ENCODE measurements at places on chromosomes 12 and 14.
A peak's percentile ranks its signal among the peaks of the same experiment; 100 is the strongest.

DNA sequence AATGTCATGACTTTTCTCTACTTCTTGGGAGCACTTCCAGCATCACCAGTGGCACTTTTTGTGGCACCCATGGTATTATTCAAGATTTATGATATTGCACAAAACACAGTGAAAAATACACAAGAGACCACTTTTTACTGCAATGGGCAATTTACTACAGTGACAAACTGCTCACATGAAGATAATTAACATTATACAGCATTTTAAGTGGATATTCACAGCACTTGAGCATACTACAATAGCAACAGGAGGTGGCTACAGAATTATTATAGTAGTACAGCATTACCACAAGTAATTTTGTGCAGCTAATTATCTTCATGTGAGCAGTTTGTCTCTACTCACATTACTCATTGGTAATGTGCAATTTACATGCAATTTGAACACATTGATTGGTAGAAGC, 18.3 kb downstream of the IL26 start:
- DNase-seq: no peak

DNA sequence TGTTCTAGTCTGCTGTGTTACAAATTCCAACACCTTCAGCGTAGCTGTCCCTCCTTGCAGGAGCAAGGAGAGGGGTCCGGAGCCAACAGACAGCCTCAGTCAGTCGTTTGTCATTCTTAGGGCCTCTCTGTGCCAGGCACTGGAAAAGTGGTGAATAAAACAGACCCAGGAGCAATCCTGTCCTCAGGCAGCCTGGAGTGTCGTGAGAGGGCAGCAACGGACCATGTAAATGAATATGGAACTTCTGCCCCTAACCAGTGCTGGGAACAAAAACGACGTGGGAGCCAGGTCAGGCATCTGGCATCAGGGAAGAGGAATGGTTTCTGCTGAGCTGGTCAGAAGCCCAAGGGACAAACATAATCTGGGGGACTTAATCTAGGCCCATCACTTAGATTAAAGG, 64.8 kb upstream of the PSMC1 start:
- no peak for DNase-seq

DNA sequence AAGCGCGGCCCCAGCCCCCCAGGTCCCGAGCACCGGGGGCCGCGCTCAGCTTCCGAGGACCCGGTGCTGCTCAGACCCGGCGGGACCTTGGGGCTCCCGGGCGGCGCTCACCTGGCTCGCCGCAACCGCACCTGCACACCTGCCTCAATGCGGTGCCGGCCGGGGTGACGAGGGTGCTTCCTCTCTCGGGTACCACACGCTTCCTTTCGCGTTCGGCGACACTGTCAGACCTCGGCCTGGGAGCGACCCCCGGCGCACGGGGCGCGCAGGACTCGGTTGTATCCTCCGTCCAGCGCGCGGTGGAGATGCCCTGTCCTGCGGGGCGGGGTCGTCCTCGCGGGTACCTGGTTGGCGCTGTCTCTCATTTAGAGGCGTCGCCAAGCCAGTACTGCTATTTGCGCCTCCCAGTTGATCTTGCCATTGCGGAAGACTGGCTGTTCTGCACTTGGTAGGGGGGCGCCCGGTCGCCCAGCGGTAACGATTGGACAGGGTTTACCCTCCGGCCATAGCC, 718 bp downstream of the PACS2 start:
- DNase-seq: no peak

GRCh38 chr12:73598626-73599025, 939.0 kb upstream of the ATXN7L3B start:
- DNase-seq: no peak

GRCh38 chr14:89384023-89384422, 33.0 kb downstream of the FOXN3 start:
- DNase-seq: no peak

DNA sequence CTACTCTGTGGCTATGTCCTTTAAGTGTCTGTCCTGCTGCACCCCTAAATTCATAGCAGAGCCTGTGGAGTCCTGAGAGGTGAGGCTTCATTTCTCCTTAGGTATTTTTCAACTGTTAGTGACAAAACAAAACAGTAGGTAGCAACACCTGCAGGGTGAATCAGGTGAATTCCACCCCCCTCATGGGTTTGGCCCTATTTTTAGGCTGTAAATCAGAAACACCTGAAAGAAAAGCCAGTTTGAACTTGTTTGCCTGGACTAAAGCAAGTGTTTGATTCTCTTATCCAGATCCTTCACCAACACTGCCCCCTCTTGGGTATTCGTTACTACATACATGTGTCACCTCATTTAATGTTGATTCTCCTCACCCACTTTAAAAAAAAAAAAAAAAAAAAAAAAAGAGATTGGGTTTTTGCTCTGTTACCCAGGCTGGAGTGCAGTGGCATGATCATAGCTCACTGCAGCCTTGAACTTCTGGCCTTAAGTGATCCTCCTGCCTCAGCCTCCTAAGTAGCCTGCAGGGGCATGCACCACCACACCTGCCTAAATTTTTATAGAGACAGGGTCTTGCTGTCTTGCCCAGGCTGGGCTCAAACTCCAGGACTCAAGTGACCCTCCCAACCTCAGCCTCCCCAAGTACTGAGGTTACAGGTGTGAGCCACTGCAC, 10.3 kb downstream of the TBPL2 start:
- no peak for DNase-seq

- DNase-seq: no peak
Measured at GRCh38 chr12:5806371-5807089, 138.5 kb downstream of the ANO2 start.

- no peak for DNase-seq
Measured at GRCh38 chr14:40197344-40197743, 765.1 kb upstream of the FBXO33 start.

- no peak for DNase-seq
Measured at GRCh38 chr14:92728759-92729364, 19.6 kb downstream of the LGMN start.

- DNase-seq: no peak
Measured at GRCh38 chr14:62118871-62119270, 356.7 kb downstream of the SNAPC1 start.

- DNase-seq: no peak
Measured at GRCh38 chr14:88089445-88089844, 84.5 kb downstream of the GPR65 start.

- peak; percentile 37 for DNase-seq
Measured at GRCh38 chr14:70821584-70822529, 12.5 kb upstream of the MAP3K9 start.

DNA sequence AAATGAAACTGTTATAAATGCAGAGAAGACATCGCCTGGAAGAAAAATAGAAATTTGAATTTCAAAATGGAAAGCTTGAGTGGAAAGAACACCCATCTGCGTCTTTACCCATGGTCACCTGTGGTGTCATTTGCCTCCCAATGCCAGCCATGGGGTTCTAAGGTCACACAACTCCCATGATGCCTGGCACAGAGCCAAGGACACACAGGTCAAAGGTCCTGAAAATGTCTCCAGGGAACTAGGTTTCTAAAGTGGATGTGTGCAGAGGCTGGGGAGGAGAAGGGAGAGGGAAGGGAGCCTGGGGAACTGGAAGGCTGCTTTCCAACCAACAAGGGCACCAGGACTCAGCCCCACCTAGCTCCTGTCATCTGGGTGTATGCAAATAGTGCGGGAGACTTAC, 724.0 kb upstream of the TMEM132C start:
- no peak for DNase-seq

DNA sequence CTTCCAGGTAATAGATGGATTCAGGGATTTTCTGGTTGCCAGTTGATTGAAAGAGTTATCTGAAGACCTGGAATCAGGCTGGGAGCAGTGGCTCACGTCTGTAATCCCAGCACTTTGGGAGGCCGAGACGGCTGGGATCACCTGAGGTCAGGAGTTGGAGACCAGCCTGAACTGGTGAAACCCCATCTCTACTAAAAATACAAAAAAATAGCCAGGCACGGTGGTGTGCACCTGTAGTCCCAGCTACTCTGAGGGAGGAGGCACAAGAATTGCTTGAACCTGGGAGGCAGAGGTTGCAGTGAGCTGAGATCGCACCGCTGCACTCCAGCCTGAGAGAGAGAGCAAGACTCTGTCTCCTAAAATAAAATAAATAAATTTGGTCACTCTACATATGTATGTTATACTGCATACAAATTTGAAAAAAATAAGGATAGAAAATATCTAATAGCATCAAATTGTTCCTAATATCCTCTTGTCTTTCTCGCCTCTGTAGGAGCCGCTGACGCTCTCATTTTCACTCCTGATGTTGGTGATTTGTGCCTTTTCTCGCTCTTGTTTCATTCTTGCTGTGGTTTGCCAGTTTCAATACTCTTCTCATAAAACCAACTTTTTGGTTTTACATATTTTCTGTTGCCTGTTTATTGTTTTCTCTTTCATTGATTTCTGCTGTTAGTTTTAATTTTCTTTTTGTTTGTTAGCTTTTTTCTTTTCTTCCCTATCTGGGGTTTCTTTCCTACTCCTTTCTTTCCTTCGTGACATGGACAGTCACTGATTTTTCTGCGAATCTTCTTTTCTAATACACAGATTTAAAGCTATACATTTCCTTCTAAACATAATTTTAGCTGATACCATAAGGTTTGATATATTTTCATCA, 23.8 kb upstream of the PLD4 start:
- DNase-seq: no peak

Data from activated CD8-positive, alpha-beta memory T cell treated with anti-CD3 and anti-CD28 coated beads for 1 hour (primary cell).